K562 (cell line): ENCODE measurements at places on chromosomes 6 and 20.

- no peaks in the 10 kb centered on the region; the same call in 2 of the 3 replicates for H3K4me1 ChIP-seq
- no peak overlapping the region for H3K27ac ChIP-seq
- peak; percentile 25 for DNase-seq
- no peak overlapping the region for H3K4me3 ChIP-seq
Observed at GRCh38 chr20:58921564-58921963, 59.5 kb upstream of the NELFCD start.

DNA sequence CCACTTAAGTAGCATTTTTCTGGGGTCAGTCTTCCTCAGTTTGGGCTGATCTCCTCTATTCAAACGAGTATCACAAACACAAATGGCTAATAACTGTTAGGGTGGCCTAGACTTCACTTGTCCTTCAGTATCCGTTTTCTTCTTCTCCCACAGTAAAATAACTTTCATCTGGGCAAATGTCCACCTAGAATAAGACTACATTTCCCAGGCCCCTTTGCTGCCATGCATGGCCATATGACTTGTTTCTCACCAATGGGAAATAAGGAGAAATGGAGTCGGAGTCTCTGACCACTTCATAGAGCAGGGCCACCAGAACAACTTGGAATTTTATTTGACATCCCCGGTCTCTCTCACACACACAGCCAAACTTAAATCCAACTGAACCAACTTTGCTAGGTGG is 51.4 kb downstream of the SULF2 start:
- no peak overlapping the region for H3K4me3 ChIP-seq
- H3K27ac ChIP-seq: no peak overlapping the region
- H3K27me3 ChIP-seq: peaks cover 10% of the 10 kb centered on the region; the same call in 2 of the 3 replicates
- H3K36me3 ChIP-seq: no peaks in the 10 kb centered on the region
- H3K4me1 ChIP-seq: no peaks in the 10 kb centered on the region

- H3K4me1 ChIP-seq: no peaks in the 10 kb centered on the region; the same call in 1 of the 2 replicates
- no peaks in the 10 kb centered on the region for H3K27me3 ChIP-seq
- H3K4me3 ChIP-seq: no peak overlapping the region
- DNase-seq: no peak
- no peak overlapping the region for H3K27ac ChIP-seq
- no peaks in the 10 kb centered on the region for H3K36me3 ChIP-seq
Observed at GRCh38 chr6:116472706-116473105, 11.5 kb downstream of the CALHM6 start.

GRCh38 chr6:68740828-68741500 is 105.9 kb downstream of the ADGRB3 start:
- peaks cover 51% of the 10 kb centered on the region for H3K4me1 ChIP-seq
- peak; percentile 17 for DNase-seq
- H3K36me3 ChIP-seq: no peaks in the 10 kb centered on the region; the same call in 2 of the 3 replicates
- no peaks in the 10 kb centered on the region for H3K27me3 ChIP-seq

- no peaks in the 10 kb centered on the region for H3K27me3 ChIP-seq
- no peak overlapping the region for H3K27ac ChIP-seq
- H3K36me3 ChIP-seq: peaks cover 2% of the 10 kb centered on the region; the same call in 1 of the 3 replicates
Observed at GRCh38 chr20:36866164-36866563, 9.8 kb upstream of the TLDC2 start.

DNA sequence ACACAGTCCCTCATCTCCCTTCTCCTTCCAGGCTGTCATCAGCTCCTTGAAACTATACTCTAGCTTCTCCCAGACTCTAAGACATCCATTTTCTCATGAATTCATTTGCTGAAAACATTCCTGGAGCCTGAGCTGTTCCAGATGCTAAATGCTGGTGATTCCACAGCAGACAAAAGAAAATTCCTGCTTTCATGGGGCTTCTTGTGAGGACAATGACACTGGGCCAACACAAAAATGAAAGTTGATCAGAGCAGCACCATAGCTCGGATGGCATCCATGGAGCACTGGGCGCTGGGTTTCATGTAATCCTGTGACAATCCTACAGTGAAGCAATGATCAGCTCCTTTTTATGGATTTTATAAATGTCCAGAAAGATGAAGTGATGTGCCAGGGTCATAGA is 47.4 kb upstream of the STX16 start:
- peaks cover 3% of the 10 kb centered on the region; the same call in 1 of the 2 replicates for H3K4me1 ChIP-seq
- H3K27me3 ChIP-seq: peaks cover 53% of the 10 kb centered on the region
- no peaks in the 10 kb centered on the region for H3K36me3 ChIP-seq

- peak overlapping the region; percentile 32; the same call in 1 of the 3 replicates for H3K27ac ChIP-seq
- DNase-seq: peak; percentile 75
- H3K4me1 ChIP-seq: peaks cover 87% of the 10 kb centered on the region
- H3K4me3 ChIP-seq: no peak overlapping the region
- H3K27me3 ChIP-seq: no peaks in the 10 kb centered on the region
- no peaks in the 10 kb centered on the region for H3K36me3 ChIP-seq
Observed at GRCh38 chr20:64065974-64066343, 3.0 kb downstream of the TCEA2 start.

GRCh38 chr6:165647041-165647440 is 16.0 kb downstream of the PDE10A start:
- no peak overlapping the region for H3K4me3 ChIP-seq
- H3K36me3 ChIP-seq: no peaks in the 10 kb centered on the region
- no peaks in the 10 kb centered on the region for H3K4me1 ChIP-seq
- no peak for DNase-seq

GRCh38 chr6:83311231-83311630 is 118.1 kb downstream of the RWDD2A start:
- no peaks in the 10 kb centered on the region for H3K4me1 ChIP-seq
- no peaks in the 10 kb centered on the region for H3K27me3 ChIP-seq
- H3K36me3 ChIP-seq: no peaks in the 10 kb centered on the region

- no peaks in the 10 kb centered on the region for H3K4me1 ChIP-seq
- H3K4me3 ChIP-seq: no peak overlapping the region
- no peaks in the 10 kb centered on the region for H3K36me3 ChIP-seq
- H3K27me3 ChIP-seq: no peaks in the 10 kb centered on the region
Observed at GRCh38 chr6:10861086-10861485, 20.8 kb downstream of the GCM2 start.

DNA sequence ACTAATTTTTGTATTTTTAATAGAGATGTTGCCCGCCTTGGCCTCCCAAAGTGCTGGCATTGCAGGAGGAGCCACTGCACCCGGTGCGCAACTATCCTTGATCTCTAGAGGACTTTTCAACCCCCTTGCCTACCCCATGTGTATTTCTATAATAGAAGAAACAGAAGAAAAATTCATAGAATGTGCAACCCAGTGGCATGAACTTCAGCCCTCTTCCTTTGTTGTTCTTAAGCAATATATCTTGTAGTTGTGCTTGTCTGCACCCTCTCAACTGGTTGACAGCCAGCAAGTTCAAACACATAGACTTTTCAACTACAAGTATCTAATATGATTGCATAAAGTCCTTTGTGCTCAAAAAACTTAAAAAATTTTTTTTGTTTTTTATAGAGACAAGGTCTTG is 72.3 kb upstream of the NCOA3 start:
- no peak overlapping the region for H3K27ac ChIP-seq
- H3K27me3 ChIP-seq: no peaks in the 10 kb centered on the region
- H3K4me3 ChIP-seq: no peak overlapping the region
- H3K4me1 ChIP-seq: peaks cover 10% of the 10 kb centered on the region
- no peaks in the 10 kb centered on the region for H3K36me3 ChIP-seq

DNA sequence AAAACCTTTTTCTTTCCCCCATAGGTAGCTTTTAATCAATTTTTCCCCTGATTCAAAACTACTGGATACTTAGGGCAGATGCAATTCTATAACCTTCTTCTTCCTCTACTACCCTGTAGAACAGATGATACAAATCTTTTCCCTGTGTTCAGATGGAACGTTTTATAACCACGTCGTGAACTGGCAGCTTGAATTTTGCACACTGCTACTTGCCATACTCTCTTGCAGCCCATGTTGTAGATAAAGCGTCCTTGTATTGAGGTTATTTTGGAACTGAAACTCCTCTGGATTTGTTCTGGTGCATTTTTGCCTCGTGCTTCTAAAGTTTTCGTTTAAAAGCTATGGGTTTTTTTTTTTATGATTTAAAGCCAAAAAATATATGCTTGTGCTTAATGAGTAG is 440.2 kb downstream of the RFPL4B start:
- no peak overlapping the region for H3K27ac ChIP-seq
- no peak overlapping the region for H3K4me3 ChIP-seq
- H3K4me1 ChIP-seq: no peaks in the 10 kb centered on the region
- no peak for DNase-seq

GRCh38 chr6:157879873-157880254 is 56.8 kb downstream of the SNX9 start:
- H3K27me3 ChIP-seq: no peaks in the 10 kb centered on the region
- no peak for DNase-seq
- no peaks in the 10 kb centered on the region for H3K4me1 ChIP-seq
- no peak overlapping the region for H3K27ac ChIP-seq

DNA sequence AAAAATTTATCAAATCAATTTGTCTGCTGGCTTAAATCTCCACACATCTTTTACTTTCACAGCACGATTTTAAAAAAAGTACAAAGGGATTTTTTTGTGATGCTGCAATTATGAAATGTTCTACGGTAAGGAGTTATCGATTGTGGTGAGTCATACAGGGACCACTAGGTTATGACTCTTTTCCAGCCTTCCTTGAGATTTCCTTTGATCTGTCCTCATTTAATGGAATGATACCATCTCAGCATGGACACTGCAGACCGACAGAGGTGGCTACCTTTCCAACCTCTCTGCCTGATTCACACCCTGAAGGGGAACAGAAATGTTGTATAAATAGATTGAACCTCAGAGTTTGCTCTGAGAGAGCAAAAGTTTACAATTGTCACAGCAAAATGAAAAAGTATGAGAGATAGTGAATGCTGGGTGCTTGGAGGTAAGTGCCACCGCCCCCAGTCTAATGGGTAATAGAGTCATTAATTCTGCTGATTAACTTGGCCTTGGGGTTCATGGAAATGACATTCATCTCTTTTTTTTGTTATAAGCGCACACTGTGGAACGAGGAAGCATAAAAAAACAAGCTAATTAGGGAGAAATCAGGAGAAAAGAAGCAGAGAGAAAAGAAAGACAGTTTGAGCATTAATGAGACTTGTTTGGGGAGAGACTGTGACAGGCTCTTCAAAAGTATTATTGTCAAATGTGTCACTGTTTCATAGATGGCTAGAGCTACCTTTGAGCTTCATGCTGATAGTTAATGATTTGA is 306.0 kb downstream of the RNF144B start:
- H3K4me3 ChIP-seq: no peak overlapping the region
- no peaks in the 10 kb centered on the region for H3K36me3 ChIP-seq
- no peaks in the 10 kb centered on the region for H3K4me1 ChIP-seq
- H3K27me3 ChIP-seq: no peaks in the 10 kb centered on the region
- H3K27ac ChIP-seq: no peak overlapping the region
- DNase-seq: no peak

GRCh38 chr6:68054756-68055155 is 580.3 kb upstream of the ADGRB3 start:
- H3K4me1 ChIP-seq: no peaks in the 10 kb centered on the region
- peak overlapping the region; percentile 29; the same call in 1 of the 3 replicates for H3K27ac ChIP-seq
- H3K27me3 ChIP-seq: no peaks in the 10 kb centered on the region
- DNase-seq: no peak
- H3K4me3 ChIP-seq: no peak overlapping the region
- peaks cover 12% of the 10 kb centered on the region; the same call in 2 of the 3 replicates for H3K36me3 ChIP-seq

DNA sequence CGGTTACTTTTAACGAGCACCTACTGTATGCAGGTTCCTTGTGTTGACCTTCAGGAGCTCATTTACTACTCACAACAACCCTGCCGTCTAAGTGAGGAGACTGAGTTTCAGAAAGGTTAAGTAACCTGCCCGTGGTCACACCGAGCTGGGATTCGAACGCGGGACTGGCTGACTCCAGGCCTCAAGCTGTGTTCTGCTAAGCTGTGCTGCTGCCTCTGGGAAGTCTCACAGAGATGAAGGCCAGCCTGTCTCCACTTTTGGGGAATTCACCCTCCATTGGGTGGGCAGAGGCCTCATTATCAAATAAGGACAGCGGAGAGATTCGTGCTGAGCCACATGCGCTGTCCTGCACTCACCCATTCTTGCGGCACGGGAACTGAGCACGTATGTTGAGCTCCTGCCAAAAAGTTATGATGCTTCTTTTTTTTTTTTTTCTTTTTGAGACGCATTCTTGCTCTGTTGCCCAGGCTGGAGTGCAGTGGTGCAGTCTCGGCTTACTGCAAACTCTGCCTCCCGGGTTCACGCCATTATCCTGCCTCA is 25.9 kb upstream of the MYT1 start:
- peaks cover 17% of the 10 kb centered on the region; the same call in 2 of the 3 replicates for H3K27me3 ChIP-seq
- no peak overlapping the region for H3K27ac ChIP-seq
- H3K4me3 ChIP-seq: no peak overlapping the region
- DNase-seq: no peak

GRCh38 chr6:111938710-111939109 is 65.5 kb upstream of the FYN start:
- DNase-seq: no peak
- no peaks in the 10 kb centered on the region for H3K4me1 ChIP-seq
- no peak overlapping the region for H3K27ac ChIP-seq
- H3K4me3 ChIP-seq: no peak overlapping the region

- DNase-seq: no peak
- H3K4me1 ChIP-seq: no peaks in the 10 kb centered on the region
- H3K27me3 ChIP-seq: no peaks in the 10 kb centered on the region
- peaks cover 60% of the 10 kb centered on the region for H3K36me3 ChIP-seq
Observed at GRCh38 chr6:35629876-35630378, 58.8 kb downstream of the FKBP5 start.

DNA sequence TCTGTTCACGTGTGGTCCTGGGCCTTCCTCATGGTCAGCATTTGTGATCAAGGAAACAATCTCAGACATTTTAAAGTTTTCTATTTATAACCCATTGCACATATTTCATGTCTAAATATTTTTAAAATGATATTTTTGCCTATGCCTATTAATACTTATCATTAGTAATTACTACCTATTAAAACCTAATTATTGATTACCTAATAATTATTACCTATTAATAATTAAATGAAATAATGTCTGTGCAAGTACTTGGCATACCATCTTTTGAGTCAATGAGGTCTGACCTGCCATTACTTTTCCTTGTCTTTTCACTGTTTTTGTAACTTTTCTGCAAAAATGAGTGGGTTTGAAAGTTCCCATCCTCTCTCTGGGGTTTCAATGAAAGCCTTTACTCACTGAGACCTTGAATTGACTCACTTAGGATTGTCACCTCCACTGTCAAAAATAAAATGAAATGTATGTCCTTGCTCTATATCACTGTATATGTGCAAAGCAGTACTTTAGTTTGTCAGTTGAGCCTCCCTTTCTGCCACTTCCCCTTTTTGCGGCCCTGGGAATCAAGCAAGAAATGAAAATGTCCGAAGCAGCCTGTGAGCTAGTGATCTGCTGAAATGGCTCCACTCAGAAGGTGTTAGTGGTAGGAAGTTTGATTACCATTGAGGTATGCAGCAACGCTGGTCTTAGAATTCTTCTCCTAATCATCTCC is 87.8 kb downstream of the L3MBTL3 start:
- H3K27me3 ChIP-seq: no peaks in the 10 kb centered on the region
- no peak overlapping the region for H3K4me3 ChIP-seq
- no peak for DNase-seq
- no peaks in the 10 kb centered on the region for H3K4me1 ChIP-seq
